Breast epithelium (tissue), 4 donors: ENCODE measurements at places on chromosomes 6 and 20.
A peak's percentile ranks its signal among the peaks of the same experiment; 100 is the strongest.

GRCh38 chr6:166361077-166361429 is 18.7 kb upstream of the SFT2D1 start:
- no peak for DNase-seq

- no peak for DNase-seq
Observed at GRCh38 chr6:107082045-107082444, 33.3 kb downstream of the BEND3 start.

- DNase-seq: no peak
Observed at GRCh38 chr6:32519118-32519909, 10.8 kb downstream of the HLA-DRB5 start.

- DNase-seq: no peak
Observed at GRCh38 chr20:11807054-11808048, 110.3 kb upstream of the BTBD3 start.

DNA sequence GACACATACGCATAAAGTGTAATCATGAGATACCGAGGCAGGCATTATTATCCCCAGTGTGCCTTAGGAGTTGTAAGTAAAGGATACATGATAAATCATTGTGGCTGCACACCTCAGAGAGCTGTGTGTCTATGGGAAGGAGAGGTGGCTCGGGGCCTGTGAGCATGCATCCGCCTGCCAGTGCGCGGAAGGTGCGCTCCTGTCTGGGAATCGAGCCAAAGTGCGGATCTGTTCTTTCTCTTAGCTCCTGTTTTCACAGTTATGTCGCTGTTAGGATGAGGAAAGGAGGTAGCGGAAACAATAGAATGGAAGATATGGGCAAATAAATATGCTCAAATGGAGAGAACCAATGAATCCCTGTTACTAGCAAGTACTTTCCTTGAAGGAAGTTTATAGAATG is 98.0 kb downstream of the ANKRD6 start:
- no peak for DNase-seq

DNA sequence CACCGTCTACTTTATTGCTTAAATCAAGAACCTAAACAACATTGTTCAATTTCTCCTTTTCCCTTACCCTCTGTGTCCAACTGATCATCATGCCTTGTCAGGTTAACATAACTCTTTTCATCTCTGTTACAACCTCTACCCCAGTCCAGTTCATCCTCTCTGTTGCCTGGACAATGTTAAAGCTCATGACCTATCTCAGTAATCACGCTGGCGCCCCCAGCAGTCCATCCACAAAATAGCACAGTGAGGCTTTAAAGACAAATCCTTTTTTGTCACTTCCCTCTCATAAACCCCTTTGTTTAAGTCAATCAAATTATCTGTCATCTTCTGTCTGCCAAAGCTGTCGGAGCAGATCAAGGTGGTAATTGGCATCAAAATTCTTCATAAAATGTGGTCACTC is 140.1 kb downstream of the QKI start:
- no peak for DNase-seq

DNA sequence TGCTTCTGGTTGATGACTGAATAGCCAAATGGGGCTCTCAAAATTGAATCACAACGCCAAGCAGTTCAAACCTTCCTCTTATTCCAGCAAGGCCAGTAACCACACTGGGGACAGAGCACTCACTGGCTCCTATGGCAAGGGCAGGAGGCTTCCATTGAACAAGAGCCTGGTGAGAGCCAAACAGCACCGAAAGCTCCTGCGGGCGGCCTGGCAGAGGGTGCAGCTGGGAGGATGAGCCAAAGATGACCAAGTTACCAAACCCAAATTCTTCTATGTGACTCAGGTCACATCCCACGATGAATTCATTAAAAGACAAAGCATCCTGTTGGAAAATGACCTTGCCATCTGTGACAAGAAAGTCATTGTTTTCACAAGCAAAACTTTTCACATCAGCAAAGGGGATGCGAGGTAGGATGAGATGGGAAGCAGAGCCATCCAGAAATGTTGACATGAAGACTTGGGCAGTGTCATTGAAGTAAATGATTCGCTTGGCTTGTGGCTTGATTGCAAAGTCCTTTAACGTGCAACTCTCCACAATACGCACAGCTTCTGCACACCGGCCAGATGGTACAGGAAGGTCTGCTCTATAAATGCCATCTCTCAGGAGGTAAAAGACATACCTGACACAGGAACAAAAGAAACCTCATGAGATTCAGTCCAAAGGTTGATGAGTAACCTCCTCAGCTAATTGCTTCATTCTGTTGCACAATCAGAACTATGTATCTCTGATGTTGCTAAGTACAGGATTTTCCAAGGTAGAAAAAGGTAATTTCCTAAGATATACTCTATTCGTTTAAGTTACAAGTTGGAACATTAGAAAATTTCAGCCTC is 36.3 kb downstream of the ROS1 start:
- no peak for DNase-seq

GRCh38 chr20:14337400-14338171 is at the start of gene FLRT3:
FLRT3 (minus strand) TSS chr20:14337612; CDS start chr20:14327506, 10,106 bp downstream.
- peak; percentile 74 for DNase-seq

DNA sequence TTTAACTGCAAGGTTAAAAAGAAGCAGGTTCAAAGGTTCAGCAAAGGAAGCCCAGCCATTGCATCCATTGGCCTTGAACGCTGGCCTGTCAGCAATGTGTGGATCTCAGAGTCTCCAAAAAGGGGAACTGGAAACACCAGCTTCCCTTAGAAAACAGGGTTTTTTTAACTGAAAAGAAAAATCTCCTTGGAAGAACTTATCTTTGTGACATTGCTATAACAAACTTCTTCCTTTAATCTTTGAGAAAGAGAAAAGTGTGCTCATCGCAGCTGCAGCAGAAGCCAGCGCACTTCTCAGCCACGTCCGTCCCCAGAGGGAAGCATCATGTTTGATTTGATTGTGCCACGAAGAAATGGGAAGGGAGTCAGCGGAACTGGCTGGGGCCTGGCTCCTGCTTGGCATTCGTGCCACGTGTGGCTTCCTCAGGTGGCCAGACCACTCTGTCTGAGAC is 215.0 kb downstream of the SYNDIG1 start:
- no peak for DNase-seq

DNA sequence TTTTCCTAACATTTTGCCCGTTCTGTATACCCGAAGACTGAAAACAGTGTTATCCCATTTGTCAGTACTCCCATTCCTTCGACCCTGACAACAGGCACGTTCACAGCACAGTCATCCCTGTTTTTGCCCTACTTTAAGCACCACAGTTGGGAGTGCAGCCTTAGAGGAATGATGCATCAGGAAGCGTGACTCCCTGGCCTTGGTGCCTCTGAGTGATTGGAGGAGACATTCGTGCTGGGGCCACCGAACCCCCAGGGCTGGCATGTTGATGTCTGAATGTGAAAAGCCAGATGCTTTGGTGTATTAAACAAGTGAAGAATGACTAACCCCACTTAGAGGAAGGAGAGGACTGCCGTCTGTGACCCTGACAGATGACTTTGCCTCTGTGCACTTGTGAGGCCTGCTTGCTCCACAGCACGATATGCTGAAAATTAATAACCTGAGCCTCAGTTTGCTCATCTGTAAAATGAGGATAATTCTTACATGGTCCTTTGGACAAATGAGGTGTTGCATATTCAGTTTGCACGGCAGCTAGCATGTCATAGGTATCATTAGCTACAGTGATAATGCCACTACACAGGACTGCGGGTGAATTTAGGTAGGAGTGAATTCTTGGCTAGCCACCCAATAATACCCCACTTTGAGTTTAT is 36.0 kb downstream of the STK35 start:
- no peak for DNase-seq

DNA sequence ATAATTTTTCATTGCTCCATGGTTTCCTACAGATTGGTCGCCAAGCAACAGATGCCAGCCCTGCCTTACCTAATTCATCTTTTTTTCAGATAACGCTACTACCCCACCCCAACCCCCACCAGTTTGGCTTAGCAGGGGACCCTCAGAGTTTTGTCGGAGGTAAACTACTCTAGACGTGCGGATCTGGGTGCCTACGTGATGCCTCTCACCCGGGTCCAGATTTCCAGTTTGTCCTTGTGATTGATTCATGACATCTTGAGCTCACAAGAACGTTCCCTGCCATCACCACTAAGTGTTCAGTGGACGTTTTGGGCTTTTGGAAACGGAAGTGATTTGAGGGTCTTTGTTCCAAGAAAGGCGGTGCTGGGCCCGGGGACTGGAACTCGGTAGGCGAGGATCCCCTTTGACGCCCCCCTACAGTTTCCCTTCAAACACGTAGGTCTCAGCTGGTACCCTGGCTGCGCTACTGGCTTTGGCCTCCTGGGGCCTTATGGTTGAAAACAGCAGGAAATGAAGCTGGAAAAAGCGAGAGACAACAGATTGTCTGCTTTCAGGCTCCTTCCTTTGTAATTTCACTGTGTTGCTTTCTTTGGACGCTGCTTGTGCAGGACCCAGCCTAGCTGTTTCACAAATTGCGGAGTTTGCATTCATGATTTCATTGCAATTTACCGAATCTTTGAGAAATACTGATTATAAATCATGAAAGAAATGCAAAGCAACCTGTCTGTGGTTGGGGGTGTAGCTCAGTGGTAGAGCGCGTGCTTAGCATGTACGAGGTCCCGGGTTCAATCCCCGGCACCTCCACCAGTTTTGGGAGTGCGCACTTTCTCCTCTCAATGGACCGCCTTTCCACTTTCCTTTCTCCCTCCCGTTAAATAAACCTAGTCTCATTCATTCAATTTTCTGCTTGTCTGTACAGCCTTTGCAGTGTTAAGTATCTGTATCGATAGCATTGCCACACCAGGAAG is 81.0 kb downstream of the GPX5 start:
- no peak for DNase-seq

DNA sequence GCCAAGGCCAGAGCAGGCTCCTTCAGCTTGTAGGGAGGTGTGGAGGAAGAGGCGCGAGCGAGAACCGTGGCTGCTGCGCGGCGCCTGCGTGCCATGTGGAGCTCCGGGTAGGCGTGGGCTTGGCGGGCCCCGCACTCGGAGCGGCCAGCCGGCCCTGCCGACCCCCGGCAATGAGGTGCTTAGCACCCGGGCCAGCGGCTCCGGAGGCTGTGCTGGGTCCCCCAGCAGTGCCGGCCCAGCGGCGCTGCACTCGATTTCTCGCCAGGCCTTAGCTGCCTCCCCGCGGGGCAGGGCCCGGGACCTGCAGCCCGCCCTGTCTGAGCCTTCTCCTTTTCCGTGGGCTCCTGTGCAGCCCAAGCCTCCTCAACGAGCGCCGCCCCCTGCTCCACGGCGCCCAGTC is 32.9 kb upstream of the SIRT5 start:
- no peak for DNase-seq

GRCh38 chr20:63497946-63498935 is 642 bp downstream of the EEF1A2 start:
- DNase-seq: no peak

DNA sequence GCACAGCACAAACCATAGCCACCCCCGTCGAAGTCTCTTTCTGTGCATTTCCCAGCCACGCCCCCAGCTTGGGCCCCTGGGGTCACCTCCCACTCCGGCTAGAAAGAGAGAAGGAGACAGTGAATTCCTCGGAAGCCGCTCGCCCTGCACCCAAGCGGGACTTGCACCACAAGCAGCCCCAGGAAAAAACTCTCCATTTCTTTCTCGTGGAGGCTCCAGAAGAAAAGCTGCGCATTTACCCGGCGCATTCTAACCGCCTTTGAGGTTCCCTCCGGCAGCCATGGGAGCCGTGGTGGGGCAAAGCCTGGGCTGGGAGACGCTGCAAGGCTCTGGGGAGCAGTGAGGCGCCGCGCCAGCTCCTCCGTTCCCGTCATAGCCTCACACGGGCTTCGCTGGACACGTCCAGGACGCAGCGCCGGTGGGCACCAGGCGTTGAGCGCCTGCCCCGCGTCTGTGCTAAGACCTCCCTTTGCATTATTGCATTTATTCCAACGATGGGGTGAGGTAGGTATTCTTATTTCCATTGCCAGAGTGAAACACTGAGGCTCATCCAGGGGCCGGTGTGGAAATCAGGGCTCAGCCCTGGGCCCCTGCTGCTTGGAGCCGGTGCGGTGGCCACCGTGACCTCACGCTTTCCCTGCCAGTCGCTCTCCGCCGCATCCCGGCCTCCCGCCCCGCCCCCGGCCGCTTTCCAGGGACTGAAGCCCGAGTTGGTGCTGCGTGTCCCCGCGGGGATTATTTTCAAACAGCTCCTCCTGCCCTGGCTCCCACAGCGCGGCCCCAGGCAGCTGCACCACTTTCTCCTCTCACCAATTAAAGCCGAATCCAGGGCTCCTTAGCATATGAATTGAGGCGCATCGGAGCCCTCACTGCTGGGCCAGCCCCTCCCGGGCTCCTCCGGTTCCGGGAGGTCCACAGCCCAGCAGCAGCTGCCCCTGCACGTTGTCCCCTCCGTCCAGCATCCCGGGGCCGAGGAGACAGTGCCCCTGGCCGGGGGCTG is 148.3 kb upstream of the AFDN start:
- DNase-seq: no peak

DNA sequence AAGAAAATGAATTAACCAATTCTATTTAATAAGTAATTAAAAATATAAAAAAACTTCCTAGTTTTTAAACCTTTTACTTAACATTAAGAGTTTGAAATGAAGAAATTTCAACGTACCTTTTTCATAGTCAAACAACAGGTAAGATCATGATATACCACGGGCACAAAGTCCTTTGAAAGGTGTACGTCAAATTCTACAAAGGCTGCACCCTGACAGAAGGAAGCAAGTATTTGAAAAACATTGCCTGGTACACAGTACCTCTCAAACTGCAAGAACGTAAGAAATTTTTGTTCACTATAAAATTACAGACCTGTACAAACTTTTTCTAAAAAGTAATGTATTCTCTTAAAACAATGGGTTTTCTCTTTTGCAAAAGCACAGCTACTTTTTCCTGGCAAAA is 180.2 kb upstream of the SHLD1 start:
- no peak for DNase-seq

DNA sequence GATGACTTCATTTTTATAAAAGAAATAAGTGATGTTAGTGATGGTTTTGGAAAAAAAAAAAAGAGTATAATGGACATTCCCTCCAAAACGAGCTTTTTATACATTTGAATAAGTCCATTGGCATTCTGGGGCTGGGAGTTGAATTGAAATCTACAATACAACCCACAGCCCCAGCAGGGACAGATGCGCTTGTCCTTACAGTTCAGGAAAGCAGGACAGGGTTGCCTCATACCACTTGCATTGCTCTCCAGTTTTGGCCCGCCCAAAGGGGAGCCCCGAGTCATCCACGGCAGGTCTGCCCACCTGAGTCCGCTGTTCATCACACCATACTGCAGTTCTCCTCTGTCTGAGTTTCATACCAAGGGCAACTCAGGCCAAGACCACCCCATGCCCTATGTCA is 46.2 kb downstream of the VAPB start:
- no peak for DNase-seq

DNA sequence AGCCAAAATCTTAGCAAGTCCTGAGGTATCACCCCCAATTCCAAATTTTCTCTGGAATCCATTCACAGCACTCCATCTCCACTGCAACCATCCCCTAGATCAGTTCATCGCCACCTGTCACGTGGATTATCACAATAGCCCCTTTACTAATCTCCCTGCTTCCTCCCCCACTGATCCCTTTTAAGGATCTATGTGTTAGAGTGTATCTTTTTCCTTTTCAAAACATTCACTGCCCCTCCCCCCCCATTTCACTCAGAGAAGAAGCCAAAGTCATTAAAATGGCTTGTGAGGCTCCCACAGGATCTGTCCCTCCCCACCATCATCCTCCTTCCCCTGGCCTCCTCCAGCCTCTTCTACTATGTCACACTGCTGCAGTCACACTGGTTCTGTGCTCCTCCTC is 18.4 kb upstream of the SPAG4 start:
- DNase-seq: no peak
